ENCODE measurements at places on chromosomes 13 and 19.

- DNase-seq = no peak
Measured at GRCh38 chr19:5372572-5373200, 32.1 kb upstream of the PTPRS start.

- DNase-seq = no peak
Measured at GRCh38 chr13:30409886-30410704, 12.2 kb upstream of the UBE2L5 start.

- DNase-seq = no peak
Measured at GRCh38 chr19:45676851-45677263, 8.8 kb downstream of the GIPR start.

DNA sequence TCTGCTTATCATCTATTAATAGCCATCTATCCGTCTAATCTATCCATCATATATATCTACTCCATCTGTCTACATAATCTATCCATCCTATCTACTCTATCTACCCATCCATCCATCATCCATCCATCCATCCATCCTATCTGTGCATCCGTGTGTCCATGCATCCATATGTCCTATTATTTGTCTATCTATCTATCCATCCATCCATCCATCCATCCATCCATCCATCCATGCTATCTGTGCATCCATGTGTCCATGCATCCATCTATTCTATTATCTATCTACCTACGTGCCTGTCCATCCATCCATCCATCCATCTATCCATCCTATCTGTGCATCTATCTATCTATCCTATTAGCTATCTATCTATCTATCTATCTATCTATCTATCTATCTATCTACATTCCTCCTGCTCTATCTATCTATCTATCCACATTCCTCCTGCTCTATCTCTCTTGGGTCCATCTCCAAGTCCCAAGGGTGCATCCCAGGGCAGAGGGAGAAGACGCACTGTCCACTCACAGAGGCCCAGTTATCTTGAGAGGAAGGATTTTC, 1.9 kb downstream of the CYP4F2 start:
- DNase-seq = no peak

DNA sequence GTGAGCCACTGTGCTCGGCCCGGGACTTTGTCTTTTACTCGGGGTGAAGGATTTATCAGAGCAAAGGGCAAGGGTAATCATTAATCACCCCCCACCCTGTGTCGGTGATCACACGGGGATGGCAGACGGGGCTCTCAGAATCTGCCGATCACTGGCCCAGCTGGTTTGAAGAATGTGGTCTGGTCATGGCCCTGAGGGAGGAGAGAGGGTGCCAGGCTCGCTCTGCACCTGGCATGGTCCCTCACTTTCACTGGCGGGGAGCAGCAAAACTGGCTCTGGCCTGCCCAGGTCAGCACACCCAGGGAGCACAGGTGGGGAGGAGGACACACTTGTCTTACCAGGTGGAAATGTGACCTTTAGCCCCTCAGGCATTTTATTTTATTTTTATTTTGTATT, 10.2 kb downstream of the REEP6 start:
- no peak for DNase-seq

GRCh38 chr13:78241278-78241919, 322.8 kb upstream of the EDNRB start:
- DNase-seq = peak; percentile 6

DNA sequence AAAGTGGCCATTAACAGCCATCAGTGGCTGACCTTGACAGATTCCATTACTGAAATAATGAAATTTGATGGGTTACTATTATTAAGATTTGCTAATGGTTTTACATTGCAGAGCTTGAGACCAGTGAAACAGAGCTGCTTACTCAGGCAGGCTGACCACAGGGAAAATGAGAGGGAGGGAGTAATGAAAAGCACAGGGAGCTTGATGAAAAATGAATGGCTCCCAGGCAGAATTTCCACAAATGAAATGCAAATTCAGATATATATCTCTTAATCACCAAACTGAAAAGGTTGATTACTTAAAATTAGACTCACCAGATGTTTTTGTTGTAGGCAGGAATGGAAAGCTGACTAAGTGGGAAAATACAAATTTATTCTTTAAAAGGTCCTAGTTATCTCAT, 36.1 kb downstream of the HTR2A start:
- DNase-seq = no peak

- DNase-seq = no peak
Measured at GRCh38 chr13:30560212-30560611, 57.5 kb upstream of the USPL1 start.

DNA sequence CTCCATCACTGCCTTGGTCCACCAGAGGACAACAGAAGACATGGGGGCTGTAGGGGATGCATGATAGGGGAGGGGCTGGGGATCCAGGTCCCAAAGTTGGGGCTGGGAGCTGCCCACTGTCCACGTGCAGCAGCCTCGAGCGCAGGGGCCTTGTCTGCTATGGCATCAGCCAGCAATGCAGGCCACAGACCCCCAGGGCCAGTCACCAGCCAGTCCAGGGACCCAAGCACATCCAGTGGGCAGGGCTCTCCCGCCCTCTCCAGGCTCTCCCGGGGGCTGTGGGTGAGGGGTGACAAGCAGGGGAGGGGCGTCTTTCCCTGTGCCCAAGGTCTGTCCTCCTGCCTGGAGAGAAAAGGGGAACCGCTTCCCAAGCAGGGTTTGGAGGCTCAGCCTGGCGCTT, 32.8 kb downstream of the PEPD start:
- DNase-seq = no peak

DNA sequence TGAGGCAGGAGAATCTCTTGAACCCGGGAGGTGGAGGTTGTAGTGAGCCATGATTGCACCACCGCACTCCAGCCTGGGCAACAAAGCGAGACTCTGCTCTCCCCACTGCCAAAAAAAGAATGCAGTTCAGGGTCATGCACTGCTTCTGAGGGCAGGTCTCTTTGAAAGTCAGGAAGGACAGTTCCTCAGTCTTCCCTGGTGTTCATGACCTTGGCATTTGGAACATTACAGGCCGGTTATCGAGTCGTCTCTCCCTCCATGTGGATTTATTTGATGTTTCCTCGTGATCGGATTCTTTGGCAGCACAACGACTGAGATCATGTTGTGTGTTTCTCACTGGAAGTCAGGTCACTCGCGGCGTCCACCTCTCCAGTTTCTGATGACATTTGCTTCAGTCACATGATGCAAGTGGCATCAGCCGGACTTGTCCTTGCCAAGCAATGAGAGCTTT, 17.2 kb downstream of the FGF21 start:
- DNase-seq = no peak

GRCh38 chr13:109100705-109101304, 471.4 kb downstream of the MYO16 start:
- no peak for DNase-seq

GRCh38 chr13:59643906-59644626, 519.7 kb downstream of the DIAPH3 start:
- DNase-seq = no peak

- no peak for DNase-seq
Measured at GRCh38 chr13:105259426-105259825, 1276.0 kb downstream of the EFNB2 start.

GRCh38 chr13:50072676-50073075, 57.4 kb downstream of the KCNRG start:
- DNase-seq = no peak

- DNase-seq = no peak
Measured at GRCh38 chr13:87122551-87122950, 548.6 kb upstream of the SLITRK5 start.

DNA sequence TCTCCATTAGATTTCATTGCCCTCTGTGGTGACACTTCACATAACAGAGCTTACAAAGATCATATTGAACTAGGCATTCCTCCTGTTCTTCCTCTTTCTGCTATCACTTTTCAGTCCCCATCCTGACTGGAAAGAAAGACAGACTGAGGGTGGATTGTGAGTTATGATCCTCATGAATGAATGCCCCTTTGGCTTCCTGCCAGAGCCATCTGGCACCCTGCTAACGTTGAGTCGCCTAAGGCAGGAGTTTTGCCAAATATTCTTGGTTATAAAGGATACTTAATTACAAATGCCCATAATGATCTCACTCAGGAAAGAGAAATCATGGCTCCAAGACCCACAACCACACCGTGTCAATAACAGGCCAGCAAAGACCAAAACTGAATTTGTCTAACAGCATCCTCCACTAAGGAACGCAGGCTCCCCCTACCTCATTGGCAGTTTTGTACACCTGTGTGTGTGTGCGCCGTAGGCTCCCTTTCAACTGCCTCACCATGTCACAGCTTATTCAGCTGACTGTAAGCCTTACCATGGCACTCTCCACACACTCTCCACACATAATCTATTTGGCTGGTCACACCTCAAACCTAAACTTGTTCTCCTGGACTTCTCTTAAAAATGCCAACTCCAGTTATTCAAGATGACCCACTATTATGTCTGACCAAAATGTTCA, 15.5 kb downstream of the ZNF211 start:
- DNase-seq = no peak

- DNase-seq = no peak
Measured at GRCh38 chr13:20389696-20390525, 135.7 kb downstream of the CRYL1 start.

- DNase-seq = no peak
Measured at GRCh38 chr19:21094347-21095025, 12.5 kb downstream of the ZNF714 start.

- no peak for DNase-seq
Measured at GRCh38 chr13:40961214-40961613, 57.9 kb downstream of the ELF1 start.

GRCh38 chr13:96650301-96650886, 343.9 kb downstream of the OXGR1 start:
- DNase-seq = no peak

DNA sequence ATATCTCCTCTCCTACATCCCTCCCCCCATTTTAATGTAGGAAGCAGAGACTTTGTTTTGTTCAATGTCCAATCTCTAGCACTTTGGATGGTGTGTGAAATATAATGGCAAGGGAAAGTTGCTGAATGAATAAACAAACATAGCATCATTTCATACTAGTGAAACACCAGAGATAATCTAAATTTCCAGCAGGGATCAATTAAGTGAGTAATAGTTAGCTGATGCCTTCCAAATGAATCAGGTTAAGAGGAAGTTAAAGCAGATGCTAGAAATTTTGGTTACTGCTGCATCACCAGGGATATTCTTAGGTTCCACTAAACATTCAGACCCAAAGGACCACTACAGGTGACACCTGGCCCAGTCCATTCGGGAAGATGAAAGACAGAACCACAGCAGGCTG, 8.1 kb downstream of the MRPS31 start:
- DNase-seq = no peak

- peak; percentile 55 for DNase-seq
Measured at GRCh38 chr19:5338656-5339197, 1.9 kb downstream of the PTPRS start.

DNA sequence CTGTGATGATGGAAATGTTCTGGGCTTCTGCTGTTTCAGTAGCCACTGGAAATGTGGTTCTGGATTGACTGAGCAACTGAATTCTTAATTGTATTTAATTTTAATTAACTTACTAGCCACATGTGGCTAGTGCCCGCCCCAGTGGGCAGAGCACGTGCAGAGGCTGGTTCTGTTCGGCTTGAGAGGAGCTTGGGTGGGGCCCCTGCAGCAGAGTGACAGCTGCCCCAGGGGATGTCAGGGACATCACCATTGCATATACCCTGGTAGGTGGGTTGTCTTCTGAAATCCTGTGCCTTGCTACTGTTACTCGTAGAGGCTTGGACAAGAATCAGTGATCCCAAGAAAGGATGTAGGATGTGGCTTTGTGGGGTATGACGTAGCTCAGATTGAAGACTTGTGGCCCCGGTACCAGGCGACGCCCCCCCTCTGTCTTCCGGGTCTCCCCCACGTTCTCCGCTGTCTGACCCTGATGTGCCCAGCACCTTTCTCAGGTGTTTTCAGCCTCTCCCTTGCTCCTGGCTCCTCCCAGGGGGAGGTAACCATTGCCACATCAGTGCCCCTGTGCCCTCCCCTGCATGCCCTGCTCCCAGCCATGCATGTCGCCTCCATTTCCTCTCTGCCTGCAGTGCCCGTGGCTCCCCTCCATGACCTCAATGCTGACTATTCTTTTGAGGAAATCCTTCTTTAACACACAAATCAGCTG, 102.6 kb upstream of the RNF113B start:
- no peak for DNase-seq

DNA sequence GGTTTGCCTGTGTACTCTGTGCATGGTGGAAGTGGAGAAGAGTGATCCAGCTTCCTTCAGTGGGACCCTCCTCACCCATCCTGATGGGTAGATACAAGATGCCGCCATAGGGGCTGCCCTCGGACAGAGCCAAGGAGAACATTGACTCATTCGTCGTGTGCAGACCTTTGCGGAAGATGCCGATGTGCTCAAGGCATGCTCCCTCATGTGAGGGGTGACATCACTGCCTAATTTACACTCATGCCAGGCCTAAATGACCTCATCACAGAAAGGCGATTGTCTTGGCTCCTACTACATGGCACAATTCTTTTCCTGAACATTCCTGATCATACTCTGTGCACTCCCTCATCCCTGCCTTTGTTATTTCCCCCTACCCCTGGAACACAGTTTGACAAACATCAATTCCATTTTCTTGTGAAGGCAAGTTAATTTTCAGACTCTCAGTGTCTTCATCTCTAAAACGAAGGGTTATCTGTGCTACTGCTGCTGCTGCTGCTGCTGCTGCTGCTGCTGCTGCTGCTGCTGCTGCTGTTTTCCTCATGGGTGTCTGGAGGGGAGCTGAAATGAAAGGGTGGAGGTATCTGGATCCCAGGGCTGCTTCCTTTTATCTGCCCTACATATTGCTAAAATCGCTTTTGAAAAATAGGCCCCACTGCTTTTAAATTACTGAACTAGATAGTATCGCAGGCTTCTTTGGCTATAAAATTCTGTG, 146.5 kb upstream of the ARGLU1 start:
- peak; percentile 29 for DNase-seq

DNA sequence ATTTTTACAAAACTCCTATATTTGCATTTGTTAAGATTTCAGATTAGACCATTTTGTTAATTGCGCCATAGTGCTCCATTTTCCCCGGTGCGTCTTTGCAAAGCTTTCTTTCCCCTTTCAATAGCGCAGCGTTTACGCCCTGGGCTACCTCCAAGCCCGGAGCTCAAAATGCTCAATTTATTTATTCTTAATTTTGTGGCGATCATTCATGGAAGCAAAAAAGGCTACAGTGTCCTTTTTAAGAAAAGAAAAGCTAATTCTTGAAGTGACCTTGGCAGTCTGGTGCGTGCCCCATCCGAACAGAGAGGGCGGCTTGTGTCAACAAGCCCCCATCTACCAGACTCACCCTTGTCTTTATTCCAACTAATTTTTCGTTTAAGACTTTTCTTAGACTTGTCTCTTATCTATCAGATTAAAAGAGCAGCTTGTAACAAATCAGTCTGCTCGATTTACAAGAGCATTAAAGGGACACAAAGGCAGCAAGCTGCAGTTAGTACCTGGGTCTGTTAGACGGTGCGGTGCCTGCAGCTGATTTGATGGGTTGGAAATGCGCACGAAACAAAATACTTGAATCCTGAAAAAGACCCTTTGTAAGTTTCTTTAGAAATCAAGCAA, 30.1 kb downstream of the GSX1 start:
- DNase-seq = no peak

GRCh38 chr13:75309981-75310580, 171.9 kb downstream of the TBC1D4 start:
- peak; percentile 37 for DNase-seq

DNA sequence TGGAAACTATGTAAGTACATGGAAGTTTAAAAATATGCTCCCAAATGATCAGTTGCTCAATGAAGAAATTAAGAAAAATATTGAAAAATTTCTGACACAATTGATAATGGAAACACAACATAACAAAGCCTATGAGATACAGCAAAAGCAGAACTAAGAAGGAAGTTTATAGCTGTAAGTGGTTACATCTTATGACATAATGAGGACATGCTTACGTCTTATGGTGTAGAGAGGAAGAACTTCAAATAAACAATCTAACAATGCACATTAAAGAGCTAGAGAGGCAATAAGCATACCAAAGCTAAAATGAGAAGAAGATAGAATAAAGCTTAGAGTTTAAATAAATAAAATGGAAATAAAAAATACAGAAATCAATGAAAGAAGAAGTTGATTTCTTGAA, 50.0 kb upstream of the CEACAM21 start:
- DNase-seq = no peak
